ENCODE measurements at places on chromosomes 16 and 17.

- no peak for DNase-seq
Observed at GRCh38 chr16:69595127-69596036, 29.6 kb downstream of the NFAT5 start.

DNA sequence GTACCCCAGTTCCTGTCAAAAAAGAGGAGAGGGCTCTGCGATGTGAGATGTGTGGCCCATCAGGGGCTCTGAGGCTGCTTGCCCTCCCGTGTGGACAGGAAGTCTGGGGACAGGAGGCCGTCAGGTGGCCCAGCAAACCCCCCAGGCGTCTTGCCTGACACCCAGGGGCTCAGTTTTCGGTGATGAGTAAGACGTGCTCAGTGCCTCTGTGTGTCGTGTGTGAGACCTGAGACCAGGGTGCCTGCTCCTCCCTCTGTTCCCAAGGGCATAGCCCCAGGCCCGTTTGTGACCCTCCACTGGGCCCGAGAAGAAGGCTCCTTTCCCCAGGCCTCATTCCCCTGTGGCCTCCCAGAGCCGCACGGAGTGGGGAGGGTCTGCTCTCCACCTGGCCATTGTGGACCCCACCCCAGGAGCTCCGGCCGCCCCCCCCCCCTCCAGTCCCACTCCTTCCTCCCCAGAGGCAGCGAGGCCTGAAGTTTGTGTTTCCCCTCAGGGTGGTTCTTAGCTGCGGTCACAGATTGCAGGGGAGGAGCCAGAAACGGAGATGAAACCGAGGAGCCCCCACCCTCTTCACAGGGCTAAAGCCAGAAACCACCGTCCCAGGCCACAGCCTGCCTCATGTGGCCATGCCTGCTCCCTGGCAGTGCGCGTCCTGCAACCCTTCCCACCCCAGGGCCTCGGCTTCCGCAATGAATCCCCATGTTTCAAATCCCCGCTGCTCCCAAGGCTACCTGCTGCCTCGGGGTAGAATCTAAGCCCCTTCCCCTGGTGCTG is 4.9 kb upstream of the ACTG1 start:
- DNase-seq, result no peak

DNA sequence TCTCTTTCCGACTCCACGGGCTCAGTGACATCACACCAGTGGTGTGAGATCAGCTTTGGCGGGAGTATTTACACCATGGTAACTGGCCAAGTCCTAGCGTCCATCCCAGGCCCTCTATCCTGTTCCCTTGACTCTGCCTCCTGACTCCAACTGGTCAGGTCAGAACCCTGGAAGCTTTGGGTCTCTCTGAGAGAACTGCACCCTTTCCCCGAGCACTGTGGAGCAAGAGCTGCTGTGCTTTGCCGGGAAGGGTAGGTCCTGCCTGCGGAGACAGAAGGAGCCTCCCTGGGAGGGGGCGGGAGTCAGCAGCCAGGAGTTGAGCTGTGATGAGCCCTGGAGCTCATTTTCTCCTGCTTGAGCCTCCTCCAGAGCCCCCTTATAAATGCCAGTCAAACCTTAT is 212.1 kb upstream of the TNRC6C start:
- DNase-seq, result no peak

- DNase-seq, result no peak
Observed at GRCh38 chr16:23432176-23433128, 20.5 kb downstream of the COG7 start.

DNA sequence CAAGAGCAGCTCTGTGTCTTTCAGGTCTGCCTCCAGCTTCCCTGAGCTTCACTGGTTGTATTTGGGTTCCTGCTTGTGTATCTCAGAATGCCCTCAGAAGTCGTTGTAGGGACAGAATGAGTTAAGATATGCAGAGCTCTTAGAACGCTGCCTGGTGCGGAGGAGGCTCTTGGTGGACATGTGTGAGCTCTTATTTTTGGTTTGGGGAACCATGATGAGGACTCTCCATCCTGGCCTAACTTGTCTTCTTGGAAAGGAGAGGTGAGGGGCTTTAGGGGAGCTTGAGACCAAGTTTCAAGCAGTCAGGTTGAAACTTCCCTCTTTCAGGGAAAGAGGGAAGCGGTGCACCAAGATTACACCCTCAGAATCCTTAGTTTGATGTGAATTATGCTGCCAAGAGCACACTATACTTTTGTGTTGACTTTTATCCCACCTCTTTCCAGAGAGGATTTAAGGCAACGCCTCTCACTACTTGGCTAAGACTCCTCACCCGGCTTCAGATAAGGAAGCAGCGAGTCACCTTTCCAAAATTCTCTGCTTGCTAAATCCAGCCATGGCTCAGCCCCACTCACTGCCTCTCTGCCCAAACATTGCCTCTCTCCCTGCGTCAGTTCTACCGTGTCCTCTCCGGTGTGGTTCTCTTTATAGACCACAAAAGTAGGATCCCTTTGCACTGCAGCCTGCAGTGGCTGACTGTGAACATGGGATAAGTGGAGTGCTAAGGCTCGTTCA is 12.7 kb downstream of the CDK5RAP3 start:
- DNase-seq, result no peak

- no peak for DNase-seq
Observed at GRCh38 chr16:76338472-76338871, 61.3 kb downstream of the CNTNAP4 start.

GRCh38 chr16:89017543-89018281 is 40.7 kb upstream of the CBFA2T3 start:
- no peak for DNase-seq

DNA sequence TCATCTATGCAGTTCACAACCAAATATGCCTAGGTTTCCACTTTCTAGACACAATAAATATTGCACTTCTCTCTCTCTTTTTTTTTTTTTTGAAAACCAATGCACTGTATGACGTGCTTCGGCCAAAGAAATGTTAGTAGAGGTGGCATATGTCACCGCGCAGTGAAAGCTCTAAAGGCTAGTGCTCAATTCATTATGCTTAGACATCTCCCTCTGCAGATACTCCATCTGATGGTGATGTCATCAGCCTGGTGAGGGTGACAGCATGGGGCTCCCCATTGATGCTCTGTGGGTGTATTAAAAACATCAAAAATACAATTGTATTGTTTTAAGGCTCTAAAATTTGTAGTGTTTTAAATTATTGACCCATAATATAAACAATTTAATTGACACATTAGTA is 608.8 kb upstream of the C16orf82 start:
- no peak for DNase-seq

GRCh38 chr16:24045641-24046040 is 209.9 kb downstream of the PRKCB start:
- DNase-seq, result no peak

GRCh38 chr17:38797828-38798227 is 1.5 kb downstream of the PIP4K2B start:
- no peak for DNase-seq

GRCh38 chr16:55663225-55663624 is 7.4 kb downstream of the SLC6A2 start:
- no peak for DNase-seq

DNA sequence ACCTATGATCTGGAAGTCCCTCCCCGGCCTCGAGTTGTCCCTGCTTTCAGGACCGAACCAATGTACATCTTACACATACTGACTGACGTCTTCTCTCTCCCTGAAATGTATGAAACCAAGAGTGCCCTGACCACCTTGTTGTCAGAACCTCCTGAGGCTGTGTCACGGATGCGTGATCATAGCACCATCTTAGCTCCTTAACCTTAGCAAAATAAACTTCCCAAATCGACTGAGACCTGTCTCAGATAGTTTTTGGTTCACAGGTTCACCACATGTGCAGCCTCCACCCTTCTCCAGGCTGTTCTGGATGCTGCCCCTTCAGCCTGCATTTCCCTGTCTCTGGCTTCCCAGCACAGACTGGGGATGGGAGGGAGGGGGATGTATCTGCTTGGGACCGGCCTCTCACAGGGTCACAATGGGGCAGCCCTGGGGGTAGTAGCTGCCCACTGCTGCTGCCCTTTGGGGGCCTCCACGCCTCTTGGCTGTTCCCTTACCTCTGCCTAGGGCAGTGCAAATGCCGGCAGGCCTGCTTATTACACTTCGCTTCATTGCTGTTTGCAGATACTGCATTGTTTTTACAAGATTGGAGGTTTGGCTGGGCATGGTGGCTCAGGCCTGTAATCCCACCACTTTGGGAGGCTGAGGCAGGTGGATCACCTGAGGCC is 69.8 kb downstream of the NT5M start:
- DNase-seq, result no peak

DNA sequence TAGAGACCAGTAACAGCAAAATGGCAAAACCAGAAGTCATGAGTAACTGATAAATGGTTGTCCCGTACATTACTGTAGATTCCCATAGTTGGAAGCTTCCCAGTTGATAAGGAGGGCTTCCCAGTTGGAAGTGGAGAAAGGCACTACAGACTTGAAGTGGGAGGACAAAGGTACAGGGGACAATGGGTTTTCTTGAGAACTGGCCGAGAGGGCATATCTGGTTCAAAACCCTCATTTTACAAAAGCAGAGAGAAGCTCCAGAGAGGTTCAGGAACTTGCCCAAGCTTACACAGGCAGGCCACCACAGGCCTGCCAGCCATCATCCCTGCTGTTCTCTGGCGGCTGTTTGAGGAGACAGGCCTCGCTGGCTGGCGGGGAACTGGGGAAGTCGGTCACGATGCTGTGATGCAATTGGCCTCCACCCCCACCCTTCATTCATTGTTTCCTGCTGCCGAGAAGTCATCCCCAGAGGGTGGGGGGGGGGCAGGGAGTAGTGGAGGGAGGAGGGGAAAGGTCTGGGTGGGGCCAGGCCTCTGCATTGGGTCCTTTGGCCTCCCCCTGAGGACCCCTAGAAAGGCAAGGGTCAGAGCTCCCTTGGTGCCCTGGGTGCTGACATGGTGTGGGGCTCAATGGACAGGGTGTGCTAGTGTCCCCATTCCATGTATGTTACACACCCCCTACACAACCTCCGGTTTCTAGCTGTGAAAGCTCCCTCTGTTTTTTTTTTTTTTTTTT is 3.0 kb downstream of the UBALD2 start:
- no peak for DNase-seq

DNA sequence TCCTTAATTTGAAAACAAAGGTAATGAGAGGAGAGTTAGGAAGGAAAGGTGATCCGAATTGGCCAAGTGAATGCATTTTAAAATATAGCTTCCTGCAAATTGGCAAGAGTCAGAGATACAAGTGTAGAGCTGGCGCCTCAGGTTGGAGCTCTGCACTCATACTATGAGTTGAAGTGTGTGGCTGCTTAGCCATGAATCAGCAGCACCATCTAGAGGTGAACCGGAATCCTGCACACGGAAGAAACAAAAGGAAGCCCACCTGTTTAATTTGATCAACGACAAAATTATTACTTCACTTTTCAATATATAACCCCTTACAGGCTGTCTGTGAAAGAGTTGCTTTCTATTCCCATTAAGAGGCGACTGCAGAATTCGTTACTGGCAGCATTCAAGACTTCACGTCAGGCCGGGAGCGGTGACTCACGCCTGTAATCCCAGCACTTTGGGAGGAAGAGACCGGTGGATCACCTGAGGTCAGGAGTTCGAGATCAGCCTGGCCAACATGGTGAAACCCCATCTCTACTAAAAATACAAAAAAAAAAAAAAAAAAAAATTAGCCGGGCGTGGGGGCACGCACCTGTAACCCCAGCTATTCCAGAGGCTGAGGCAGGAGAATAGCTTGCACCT is 1253.7 kb upstream of the CDH8 start:
- DNase-seq, result peak; percentile 1

DNA sequence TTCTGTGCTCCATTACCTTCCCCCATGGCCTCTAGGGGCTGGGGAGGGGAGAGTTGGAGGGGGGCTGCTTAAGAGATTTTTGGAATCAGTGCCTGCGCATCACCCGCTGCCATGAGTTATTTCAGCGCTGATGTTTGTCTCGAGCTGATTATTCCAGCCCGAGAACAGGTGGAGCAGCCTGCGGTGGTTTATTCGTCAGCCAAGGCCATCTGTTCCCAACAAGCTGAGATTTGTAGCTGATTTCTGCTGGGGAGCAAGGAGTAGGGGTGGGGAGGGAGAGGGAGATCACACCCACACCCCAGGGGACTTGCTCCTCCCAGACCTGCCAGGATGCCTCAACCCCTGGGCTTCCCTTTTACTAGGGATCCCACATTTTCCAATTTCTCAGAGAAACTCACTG is 23.1 kb downstream of the PIPOX start:
- DNase-seq, result peak; percentile 84

- DNase-seq, result no peak
Observed at GRCh38 chr17:33125552-33125950, 133.9 kb downstream of the SPACA3 start.
